Fibroblast of the aortic adventitia (primary cell): ENCODE measurements at places on chromosomes 1 and 21. TPM values are rescaled to one million over a fixed set of nuclear protein-coding genes. Genes with fewer than 3 reads are reported as not detected.

RYR2 gene
- total RNA-seq: 0.25 TPM in 1 of 2 replicates, not detected in the other

SLC44A5 gene
- 0.45 TPM in 1 of 2 replicates, not detected in the other for total RNA-seq

EXOSC10 gene
- 63.6 and 64.6 TPM in 2 replicates for total RNA-seq

RASAL2 gene
- 30.5 and 32.6 TPM in 2 replicates for total RNA-seq

HRNR gene
- not detected in 2 replicates for total RNA-seq
